NCI-H510A (cell line): ENCODE measurements at places on chromosomes 11 and 22.

GRCh38 chr11:14546672-14547071, 26.5 kb upstream of the PSMA1 start:
- no peak for DNase-seq

GRCh38 chr11:10303558-10304363, 1.1 kb upstream of the ADM start:
- DNase-seq: no peak

DNA sequence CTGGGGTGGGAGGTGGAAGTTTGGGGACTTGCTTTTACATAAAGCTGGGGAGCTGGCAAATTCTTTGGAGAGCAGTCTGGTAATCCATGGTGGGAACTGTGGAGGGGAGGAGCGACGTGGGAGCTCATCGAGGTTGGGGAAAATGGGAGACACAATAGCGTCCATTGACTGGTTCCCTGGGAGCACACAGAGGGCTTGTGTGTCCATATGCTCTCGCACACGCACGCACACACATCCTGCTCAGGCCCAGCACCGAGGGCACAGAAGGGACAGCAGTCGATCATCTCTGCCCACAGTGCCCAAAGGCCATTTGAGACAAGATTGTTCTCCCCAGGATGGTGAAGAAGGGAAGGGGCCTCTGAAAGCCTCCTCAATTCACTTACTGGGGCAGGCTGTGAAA, 53.7 kb downstream of the FBXO7 start:
- DNase-seq: no peak

DNA sequence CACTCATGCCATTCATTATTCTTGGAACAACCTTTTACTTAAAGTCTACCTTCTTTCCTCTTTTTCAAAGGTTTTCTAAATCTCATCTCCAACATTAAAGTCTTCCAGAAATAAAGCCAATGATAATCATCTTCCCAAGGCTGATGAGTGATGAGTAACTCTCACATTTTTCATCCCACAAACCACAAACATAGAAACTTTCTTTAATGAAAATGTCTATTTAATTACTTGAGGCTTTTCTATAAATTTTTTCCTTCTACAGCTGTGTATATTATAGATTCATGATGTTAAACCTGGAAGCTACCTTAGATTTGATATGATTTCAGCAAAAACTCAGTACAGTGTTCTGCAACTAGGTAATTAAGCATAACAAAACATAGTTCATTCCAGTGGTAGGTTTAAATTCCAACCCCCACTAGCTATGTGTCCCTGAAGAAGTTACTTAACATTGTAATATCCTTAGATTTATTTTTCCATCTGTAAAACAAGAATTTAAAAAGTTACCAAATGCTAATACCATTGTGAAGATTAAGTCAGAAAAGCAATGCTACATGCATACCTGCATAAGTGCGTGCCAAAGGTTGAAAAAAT, 845.4 kb downstream of the KCNA4 start:
- DNase-seq: no peak

- no peak for DNase-seq
These were observed 725.5 kb downstream of the METTL15 start for GRCh38 chr11:28833670-28834069.

- DNase-seq: no peak
These were observed 72.7 kb downstream of the IGLL5 start for GRCh38 chr22:22960307-22960706.

GRCh38 chr22:37213218-37213855, 1.1 kb upstream of the SSTR3 start:
- DNase-seq: no peak

GRCh38 chr11:132636523-132636922, 895.8 kb downstream of the OPCML start:
- no peak for DNase-seq

- DNase-seq: no peak
These were observed 3.2 kb upstream of the CACNA1I start for GRCh38 chr22:39567135-39567946.
